ENCODE measurements at places on chromosomes 12 and 14.

DNA sequence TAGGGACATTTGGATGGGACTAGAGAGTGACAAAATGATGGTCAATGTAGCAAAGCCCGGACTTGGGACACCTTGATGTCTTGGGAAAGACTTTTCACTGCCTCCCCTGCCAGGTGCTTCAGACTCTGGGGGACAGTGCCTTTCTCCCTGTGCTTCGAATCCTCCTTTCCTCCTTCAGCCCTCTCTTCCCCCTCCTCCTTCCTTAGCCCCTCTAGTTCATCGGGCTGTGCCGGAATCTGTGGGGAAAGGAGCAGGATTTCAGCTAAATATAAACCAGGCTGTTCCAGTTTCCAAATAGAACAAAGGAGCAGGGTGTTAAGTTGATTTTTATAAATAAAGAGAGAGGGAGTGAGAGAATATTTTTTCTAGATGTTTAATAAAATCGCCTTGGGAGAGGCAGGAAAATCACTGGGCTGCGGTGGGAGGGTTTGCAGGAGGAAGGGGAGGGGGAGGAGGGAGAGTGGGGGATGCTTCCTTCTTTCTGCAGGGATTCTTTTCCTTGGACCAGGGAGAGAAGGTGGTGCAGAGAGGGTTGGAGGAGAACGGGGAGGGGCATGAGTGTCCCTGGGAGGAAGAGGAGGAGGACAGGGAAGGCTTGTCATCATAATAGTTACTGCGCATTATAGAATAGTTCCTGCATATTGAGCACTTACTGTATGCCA, 21.3 kb upstream of the CABP1 start:
- no peak for DNase-seq

- no peak for DNase-seq
Measured at GRCh38 chr12:11927286-11927935, 143.3 kb upstream of the BCL2L14 start.

GRCh38 chr12:79085106-79085682, 220.6 kb downstream of the SYT1 start:
- DNase-seq: no peak

DNA sequence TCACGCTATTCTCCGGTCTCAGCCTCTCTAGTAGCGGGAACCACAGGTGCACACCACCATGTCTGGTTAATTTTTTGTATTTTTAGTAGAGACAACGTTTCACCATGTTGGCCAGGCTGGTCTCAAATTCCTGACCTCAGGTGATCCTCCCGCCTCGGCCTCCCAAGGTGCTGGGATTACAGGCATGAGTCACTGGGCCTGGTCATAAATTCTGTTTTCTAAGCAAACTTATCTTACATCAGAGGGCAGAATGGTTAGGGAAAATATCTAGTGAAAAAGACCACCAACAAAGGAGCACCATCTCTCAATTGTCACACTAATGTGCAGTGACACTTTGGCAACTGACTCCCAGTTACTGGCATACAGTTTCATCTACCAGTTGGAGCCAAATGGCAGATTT, 2.8 kb downstream of the CPM start:
- no peak for DNase-seq

GRCh38 chr14:102105369-102105768, 18.5 kb upstream of the HSP90AA1 start:
- no peak for DNase-seq

DNA sequence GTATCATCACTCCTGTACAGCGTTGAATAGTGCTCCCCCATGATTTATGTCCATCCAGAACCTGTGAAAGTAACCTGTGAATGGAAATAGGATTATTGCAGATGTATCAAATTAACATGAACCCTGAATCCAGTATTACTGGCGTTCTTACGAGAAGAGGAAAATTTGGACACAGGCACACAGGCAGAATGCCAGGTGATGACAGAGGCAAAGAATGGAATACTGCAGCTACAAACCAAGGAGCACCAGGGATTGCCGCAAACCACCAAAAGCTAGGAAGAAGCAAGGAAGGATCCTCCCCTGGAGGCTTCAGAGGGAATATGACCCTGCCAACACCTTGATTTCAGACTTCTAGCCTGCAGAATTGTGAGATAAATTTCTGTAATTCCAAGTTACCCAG, 113.5 kb upstream of the EGLN3 start:
- no peak for DNase-seq

DNA sequence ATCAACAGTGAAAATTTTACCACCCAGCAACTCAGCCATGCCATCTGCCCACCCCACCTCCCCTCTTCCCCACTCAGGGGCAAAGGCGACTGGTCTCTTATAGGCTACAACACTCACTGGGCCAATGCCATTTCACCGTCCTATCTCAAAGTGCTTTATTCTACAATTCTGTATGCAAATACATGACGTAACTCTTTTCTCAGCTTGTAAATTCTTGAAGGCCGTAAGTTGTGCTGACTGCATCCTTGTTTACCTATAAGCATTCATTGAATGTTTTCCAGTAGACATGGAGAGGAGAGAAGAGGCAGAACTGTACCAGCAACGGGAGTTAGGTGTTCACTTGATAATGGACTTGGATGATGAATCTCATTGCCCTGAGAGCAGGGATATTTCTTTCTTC, 15.6 kb downstream of the BCL2L14 start:
- DNase-seq: no peak

- no peak for DNase-seq
Measured at GRCh38 chr12:34333337-34333736, 311.0 kb downstream of the ALG10 start.

DNA sequence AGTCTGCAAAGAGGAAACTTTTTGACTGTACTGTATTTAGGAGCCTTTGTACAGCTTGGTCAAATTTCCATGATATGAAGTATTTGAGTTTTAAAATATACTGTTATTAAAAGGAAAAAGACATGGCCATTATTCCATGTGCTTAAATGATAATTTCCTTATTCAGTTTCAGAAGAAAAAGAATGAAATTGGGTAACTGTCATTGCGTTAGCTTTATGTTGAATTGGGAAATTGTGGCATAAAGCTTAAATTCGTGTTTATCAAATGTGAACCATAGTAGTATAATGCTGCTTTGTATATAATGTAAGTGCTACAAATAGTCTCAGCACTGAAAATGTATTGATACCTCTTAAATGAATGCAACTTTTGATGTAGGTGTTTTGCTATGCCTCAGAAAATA, 64.9 kb downstream of the ETNK1 start:
- no peak for DNase-seq

- DNase-seq: no peak
Measured at GRCh38 chr14:53525608-53526007, 372.5 kb upstream of the DDHD1 start.

DNA sequence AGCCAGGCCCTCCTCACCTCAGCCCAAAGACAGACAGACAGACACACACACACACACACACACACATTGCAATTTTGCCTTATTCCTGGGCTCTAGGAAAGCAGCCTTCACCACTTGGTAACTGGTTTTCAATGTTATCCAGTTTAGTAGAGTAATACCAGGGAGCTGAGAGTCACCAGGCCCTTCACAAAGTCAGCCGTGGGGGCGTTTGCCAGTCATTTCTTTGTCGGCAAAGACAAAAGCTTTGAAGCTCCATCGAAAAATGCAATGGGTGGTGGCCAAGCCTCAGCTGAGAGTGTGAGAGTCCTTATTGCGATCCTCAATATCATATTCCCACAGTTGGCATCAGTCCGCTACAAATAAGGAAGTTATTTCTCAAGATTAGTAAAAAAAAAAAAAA, 8.1 kb upstream of the KCNA5 start:
- DNase-seq: no peak

DNA sequence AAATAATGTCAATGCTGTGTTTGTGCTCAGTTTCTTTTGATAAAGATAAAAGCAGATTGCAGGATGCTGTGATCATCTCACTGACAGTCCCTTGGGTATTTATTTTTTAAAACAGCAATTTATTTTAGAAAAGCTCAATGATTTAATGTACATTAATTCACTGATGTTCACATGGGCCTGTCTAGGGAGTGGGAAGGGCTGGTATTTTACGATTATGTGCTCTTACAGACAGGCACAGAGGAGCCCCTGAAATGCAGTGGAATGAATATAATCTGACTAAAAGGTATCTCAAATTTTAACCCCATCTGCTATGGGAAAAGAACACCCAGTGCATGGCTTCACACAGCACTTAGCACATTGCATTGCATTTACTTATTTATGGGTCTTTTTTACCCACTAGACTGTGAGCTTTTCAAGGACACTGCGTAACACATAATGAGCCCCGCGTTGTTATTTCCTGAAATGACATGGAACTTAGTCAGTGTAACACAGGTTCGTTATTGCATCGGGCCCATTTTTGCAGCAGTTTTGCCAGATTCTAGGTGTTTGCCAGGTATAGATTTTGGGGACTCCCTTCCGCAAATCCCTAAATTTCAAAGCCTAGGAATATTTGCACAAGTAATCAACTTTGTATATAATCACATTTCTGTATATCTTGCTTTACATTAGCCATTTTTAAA, 425.3 kb upstream of the FBXO33 start:
- DNase-seq: no peak

- no peak for DNase-seq
Measured at GRCh38 chr14:91364524-91365270, 52.9 kb downstream of the CCDC88C start.

GRCh38 chr12:130224613-130225012, 62.3 kb downstream of the FZD10 start:
- no peak for DNase-seq

- DNase-seq: no peak
Measured at GRCh38 chr14:101460986-101461750, 100.1 kb upstream of the DIO3 start.

DNA sequence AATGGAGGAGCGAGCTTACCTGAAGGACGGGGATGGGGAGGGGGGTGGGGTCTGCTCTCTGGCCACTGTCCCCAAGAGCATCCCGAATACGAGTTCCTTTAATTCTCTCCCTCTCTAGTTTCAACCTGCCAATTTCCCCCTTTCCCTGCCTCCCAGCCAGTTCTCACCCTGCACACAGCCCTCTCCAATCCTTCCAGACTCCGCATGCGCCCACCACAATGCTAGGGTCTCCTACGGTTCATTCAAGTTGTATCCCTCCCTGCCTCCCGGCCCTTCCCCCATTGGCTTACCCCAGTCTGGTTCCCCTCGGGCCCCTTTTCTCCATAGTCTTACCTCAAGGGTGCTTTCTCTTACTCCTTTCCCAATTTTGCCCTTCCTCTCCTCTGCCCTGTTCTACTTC, 708 bp upstream of the IGFBP6 start:
- no peak for DNase-seq

GRCh38 chr12:45170456-45171042, 45.3 kb upstream of the ANO6 start:
- peak; percentile 53 for DNase-seq

DNA sequence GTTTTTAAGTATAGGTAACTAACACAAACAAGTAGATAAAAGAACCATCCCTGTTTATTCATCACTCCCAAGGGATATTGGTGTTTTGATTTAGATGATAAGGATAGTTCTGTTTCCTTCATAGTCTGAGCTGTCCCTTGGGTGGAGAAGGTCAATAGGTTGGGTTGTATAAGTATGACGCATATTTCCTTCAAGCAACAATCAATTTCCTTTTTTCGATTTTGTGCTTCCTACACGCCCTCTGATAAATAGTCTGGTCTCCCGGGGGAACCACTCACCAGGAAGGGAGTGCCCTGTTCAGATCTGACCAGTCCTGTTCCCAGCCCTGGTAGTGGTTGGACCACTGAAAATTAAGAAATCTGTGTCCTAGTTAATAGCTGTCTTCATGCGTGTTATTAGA, 378.8 kb upstream of the FAR2 start:
- DNase-seq: no peak

DNA sequence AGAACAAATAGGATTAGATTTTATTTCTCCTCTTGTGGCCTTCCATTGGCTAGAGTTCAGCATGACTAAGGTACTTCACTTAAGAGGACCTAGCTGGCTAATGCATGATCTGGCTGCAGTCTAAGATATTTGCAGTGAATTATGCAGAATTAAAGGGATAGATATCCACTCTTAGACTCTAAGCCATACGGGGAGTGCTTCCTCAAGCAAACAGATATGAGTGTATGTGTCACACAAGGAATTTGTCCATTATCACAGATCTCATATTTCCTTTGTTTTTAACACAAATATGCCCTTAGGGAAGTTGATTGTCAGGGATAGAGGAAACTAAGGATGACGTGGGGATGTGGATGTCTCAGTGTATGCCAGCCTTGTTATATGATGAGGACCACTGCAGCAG, 88.1 kb upstream of the DHRS4 start:
- no peak for DNase-seq

- DNase-seq: no peak
Measured at GRCh38 chr12:124392667-124393413, 97.9 kb downstream of the RFLNA start.

GRCh38 chr14:23209651-23210423, 26.4 kb upstream of the SLC7A8 start:
- no peak for DNase-seq

DNA sequence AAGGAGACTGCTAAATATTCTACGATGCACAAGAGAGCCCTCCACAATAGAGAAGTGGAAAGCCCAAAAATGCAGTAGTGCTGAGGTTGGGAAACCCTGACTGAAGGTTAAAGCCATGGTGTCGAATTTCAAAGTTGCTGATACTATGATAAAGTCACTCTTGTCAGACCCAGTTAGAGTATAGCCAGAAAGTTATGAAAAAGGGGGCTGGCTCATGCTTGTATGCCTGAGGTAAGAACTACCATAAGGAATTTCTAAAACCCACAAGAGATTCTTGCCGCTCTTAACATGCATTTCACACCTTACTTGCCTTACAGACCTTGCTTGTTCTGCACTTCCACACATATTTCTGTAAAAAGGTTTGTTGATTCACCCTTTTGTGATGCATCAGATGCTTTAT, 184.6 kb downstream of the SLC6A15 start:
- DNase-seq: no peak

- DNase-seq: no peak
Measured at GRCh38 chr12:112939761-112940381, 1.6 kb downstream of the OAS3 start.

DNA sequence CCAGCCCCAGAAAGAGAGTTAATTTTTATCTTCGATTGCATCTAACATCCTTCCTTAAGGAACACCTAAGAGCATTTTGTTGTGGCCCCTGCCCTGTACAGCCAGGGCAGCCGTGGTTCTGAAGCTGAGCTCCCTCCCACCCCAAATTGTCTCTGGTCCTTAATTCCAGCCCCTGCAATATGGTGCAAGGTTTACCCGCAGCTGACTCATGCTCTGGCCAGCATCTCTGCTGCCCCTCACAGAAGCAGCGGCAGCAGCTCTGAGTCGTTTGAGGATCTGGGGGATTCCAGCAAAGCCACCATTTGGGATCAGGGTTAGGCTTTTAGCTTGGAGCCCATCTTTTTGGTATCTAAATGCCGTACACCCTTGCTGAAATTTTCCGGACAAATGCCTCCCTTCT, 3.3 kb downstream of the DLK1 start:
- DNase-seq: no peak

- DNase-seq: no peak
Measured at GRCh38 chr12:30067146-30067545, 283.4 kb upstream of the TMTC1 start.

DNA sequence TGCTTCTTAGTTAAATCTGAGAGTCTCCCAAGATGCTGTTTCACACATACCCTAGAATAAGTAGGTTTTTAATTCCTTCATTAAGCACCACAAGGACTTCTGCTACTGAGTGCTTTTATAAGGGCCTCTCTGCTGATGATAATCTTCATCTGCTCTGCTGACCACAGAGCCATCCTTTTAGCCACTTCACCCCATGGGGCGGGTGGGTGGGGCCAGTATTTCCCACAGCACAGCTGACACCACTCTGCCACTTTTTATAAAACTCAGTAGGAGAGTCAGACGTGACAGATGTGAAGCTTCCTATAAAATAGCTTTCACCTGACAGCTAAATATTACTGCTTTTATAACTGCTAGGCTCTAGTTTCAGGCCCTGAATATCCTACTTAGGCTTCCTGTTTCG, 20.3 kb downstream of the FCF1 start:
- DNase-seq: no peak

Measured in AG04450 (cell line).